Activated CD8-positive, alpha-beta memory T cell treated with anti-CD3 and anti-CD28 coated beads for 48 hours (primary cell): ENCODE measurements at places on chromosomes 4 and X.

- no peak for DNase-seq
Measured at GRCh38 chr4:55675196-55675793, 39.2 kb upstream of the NMU start.

- DNase-seq = no peak
Measured at GRCh38 chrX:103793545-103793940, 16.9 kb downstream of the PLP1 start.

DNA sequence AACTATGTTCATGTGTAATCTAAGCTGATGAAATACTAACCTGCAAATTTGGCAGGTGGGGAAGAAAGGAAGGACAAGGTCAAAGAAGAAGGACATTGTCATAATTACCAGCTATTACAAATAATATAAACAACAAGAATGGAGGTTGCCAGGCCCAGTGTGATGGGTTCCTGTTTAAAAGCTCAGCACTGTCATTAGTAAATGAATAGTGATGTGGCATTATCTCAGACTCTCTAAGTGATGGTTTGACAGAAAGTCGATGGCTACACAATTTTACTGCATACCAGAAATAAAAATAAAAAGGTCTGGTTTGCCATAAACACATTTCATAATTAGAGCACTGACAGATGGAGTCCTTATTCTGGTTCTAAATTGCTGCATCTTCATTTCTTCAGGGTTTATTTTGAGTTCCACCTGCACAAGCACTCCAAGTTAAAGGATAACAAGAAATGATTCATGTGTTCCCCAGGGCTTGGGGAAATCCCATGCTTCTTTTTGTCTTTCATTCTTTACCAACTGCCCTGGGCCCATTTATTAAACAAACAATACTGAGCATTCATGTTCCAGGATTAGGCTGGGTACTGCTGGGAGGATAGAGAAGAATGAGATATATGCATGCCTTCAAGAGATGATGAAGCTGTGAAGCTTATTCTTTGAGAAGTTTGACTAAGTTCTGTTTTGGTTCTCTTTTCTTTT, 367.8 kb upstream of the RASGEF1B start:
- no peak for DNase-seq

DNA sequence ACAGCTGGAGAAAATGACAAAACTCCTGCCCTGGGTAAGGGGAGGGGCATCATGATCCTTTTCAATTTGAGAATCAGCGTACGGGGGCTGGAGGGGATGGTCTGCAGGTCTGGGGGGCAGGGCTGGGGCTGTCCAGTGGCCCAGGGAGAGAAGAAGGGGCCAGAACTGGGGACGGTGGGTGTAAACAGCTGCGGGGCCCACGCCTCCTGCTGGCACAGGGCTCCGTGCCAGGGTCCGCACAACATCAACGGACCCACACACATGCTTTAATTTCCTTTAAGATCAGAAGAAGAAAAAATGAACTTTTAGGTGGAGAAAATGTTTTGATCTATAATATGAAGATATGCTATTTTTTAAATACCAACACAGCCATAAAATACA, 52.1 kb downstream of the PSAPL1 start:
- DNase-seq = no peak

GRCh38 chr4:164021947-164022346, 527.5 kb downstream of the TMA16 start:
- no peak for DNase-seq

DNA sequence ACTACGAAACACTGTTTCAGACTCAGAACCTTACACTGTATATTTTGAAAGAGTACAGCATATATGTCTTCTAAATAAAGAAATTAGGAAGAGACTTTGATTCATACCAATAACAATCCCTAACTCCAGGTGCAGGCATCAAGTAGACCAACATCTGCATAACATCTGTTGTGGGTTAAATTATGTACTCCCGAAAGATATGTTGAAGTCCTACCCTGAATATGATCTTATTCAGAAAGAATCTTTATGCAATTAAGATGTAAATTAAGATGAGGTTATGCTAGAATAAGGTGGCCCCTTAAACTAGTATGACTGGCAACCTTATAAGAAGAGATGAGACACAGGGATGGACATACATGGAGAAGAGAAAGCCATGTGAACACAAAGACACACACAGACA, 117.9 kb downstream of the INPP4B start:
- no peak for DNase-seq

GRCh38 chr4:55658657-55659056, 22.6 kb upstream of the NMU start:
- DNase-seq = no peak

DNA sequence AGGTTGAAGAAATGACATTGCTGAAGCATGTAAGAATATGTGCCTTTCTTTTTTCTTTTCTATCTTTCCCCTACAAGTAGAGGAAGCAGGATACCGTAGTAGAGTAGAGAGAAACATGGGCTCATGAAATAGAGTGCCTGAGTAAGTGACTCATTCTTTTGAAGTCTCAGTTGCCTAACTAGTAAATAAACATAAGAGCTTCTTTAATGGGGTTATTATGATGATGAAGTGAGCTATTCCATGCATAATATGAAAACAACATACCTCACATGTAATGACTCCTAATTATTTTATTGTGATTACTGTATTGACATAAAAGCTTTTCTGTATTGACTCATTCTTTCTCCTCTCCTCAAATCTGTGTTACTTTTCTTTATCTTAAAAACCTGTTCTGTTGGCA, 1538.2 kb downstream of the TECRL start:
- DNase-seq = no peak

DNA sequence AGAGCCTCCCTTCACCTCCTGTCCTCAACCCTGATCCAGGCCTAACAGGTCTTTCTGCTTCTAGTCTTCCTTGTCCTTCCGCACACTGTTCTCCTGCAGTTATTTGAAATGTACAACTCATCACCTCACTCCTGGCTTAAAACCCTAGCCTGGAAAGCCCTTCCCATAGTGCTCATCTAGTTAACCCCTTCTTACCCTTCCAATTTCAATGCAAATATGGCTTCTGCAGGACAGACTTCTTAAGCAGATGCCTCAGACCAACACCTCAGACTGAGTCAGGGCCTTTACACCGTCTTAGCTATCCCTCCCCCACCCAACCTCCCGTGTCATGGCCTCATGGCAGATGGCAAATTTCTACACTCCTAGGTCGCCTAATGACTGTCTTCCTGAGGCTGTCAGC, 130.4 kb downstream of the BCOR start:
- no peak for DNase-seq

GRCh38 chrX:71541210-71542022, 8.5 kb downstream of the OGT start:
- DNase-seq = no peak

DNA sequence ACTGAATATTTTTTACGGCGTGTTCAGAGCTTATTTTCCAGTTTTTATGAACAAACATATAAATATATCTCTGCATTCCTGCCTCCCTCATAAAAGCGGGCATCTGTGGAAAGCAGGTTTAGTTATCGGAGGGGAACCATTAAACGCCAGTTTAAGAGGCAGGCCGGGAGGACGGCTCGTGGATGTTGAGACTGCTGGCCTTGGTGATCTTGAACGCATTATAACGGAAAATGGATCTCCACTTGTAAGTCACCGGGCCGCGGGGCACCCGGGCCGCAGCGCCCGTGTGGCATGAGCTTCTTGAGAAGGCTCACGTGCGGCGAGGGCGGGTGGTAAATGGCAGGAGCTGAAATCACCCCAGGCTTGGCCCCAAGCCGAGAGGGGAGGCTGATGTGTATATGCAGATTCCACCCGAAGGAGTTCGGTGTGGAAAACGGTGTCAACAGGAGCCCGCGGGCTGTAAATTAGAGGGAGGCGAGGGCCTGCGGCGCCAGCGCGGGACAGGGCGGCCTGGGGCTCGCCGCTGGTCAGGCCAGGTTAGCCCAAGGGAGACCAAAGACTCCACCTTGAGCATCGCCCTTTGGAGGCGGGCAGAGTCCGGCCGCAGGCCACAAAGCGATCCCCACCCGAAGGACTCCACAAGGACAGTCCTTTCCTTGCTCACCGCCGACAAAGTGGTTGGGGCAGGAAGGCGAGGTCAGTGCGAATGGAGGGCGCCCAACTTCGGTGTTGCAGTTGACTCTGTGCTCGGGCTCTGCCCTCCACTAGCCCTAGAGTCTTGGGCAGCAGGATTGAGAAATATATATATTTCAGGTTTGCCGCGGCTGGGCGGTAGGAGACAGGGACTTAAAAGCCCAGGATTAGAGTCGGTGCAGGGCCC, 1.3 kb upstream of the HAND2 start:
- no peak for DNase-seq

DNA sequence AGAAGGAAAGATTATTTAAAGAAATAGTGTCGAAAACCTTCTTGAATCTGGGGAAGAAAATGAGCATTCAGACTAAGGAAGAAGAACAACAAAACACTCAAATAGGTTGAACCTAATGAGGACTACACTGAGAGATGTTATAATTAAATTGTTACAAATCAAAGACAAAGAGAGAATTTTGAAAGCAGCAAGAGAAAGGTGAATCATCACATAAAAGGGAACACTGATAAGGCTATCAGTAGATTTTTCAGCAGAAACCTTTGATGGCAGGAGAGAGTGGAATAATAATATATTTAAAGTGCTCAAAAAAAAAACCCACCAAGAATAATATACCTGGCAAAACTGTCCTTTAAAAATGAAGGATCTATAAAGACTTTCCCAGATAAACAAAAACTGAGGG, 114.9 kb downstream of the AREG start:
- DNase-seq = no peak

- DNase-seq = peak; percentile 40
Measured at GRCh38 chr4:56655209-56655626, 25.9 kb downstream of the HOPX start.

GRCh38 chr4:111450867-111451266, 694.4 kb upstream of the FAM241A start:
- DNase-seq = no peak

- no peak for DNase-seq
Measured at GRCh38 chr4:141057582-141057981, 75.7 kb downstream of the RNF150 start.

DNA sequence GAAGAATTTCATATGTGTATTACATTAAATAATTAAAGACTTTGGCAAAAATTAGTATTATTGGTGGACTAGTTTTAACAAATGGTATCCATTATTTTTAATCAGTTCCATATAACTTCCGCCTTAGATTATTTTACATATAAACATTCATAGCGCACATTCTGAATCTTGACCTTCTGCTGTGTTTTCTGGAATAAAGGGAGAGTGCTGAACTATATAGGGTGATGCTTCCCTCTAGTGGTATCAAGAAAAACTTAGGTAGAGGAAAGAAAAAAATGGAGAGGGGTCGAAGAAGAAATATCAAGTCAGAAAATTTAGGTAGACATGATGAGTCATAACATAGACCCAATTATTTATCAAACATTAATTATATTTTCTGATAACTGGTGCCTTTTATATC, 155.6 kb upstream of the PACRGL start:
- no peak for DNase-seq

- DNase-seq = no peak
Measured at GRCh38 chrX:101383679-101384205, 2.2 kb downstream of the BTK start.

GRCh38 chr4:85187106-85187505, 220.6 kb upstream of the WDFY3 start:
- no peak for DNase-seq

DNA sequence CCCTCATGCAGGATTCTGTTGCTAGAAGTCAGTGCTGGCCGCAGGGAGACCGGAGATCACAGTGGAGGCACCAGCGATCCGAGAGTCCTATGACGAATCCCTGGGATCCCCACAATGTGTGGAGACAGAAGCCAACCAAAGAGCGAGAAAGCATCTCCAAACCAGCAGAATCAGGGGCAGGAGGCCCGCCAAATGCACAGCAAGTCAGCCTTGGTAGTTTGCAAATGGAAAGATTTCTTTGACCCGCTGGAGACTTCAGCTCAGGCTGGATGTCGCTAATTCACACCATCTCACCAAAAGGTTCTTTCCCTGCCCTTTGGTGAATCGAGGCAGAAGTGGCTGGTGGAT, 505 bp upstream of the PKD2 start:
- no peak for DNase-seq

GRCh38 chrX:110657073-110657472, 138.5 kb downstream of the CHRDL1 start:
- no peak for DNase-seq

GRCh38 chrX:10095698-10096432, 60.9 kb upstream of the CLCN4 start:
- DNase-seq = no peak

DNA sequence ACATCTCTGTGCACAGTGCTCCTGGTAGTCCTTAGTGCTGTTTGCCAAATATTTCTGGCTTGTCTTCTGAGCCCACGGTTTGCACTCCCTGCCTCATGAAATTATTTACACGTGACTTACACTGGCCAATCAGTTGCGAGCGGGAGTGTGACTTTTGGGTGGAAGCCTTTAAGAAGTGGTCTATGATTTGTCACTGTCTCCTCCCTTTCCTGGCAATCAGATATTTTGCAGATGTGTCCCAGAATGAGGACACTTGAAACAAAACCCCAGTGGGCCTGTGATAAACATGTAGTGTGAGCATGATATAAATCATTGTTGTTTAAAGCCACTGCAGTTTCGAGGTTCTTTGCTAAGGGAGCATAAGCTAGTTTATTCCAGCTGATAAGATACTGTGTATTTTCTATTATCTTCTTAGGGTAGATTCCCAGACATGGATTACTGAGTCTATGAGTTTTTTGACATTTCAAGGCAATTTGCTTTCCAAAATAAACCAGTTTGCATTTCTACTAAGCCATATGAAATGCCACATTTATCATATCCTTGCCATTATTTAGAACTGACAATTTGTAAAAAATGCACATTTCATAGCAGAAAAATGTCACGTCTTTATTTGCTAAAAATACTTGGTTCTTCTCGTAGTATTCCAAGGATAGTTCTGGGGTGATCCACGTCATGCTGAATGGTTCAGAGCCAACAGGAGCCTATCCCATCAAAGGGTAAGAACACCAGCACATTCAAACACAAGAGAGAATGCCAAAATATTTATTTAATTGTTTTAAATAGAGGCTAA, 12.0 kb downstream of the BST1 start:
- no peak for DNase-seq
